ENCODE measurements at places on chromosomes 11 and 22. TPM values are rescaled to one million over a fixed set of nuclear protein-coding genes. Genes with fewer than 3 reads are reported as not detected.

Gene CDCA5
- total RNA-seq, result not detected

Gene KDELR3
- total RNA-seq, result 18.9 TPM

Gene MYEOV
- total RNA-seq, result 54.8 TPM

Gene RHOD
- total RNA-seq, result 9.5 TPM

Gene KCNK4
- not detected for total RNA-seq

Gene PRODH
- 2.2 TPM for total RNA-seq

Gene ABCG4
- total RNA-seq, result not detected

Gene PLAAT4
- total RNA-seq, result 14.1 TPM

Gene C22orf42
- not detected for total RNA-seq

Gene CALCA
- not detected for total RNA-seq

Gene P2RY2
- total RNA-seq, result 0.57 TPM

Gene ACRV1
- total RNA-seq, result not detected

Gene OR51B5
- total RNA-seq, result 0.66 TPM

Gene SERHL2
- 1.7 TPM for total RNA-seq

Gene JAM3
- total RNA-seq, result 17.5 TPM

Gene CRYBB2
- total RNA-seq, result not detected

Gene NXPE1
- not detected for total RNA-seq

Gene SCT
- total RNA-seq, result not detected

Gene KCNJ4
- total RNA-seq, result not detected

Gene MUC2
- not detected for total RNA-seq

Gene CLDN5
- total RNA-seq, result 111 TPM

Gene ACTN3
- not detected for total RNA-seq

Gene RFPL2
- total RNA-seq, result not detected

Gene PKP3
- 2.8 TPM for total RNA-seq

Gene FOLH1
- not detected for total RNA-seq

Gene PANX3
- not detected for total RNA-seq

Gene MIOX
- not detected for total RNA-seq

Gene SCGB1C1
- not detected for total RNA-seq

Gene SYT7
- total RNA-seq, result 1.8 TPM

Gene CELSR1
- total RNA-seq, result 0.16 TPM

Gene POTEH
- total RNA-seq, result not detected

Gene CCT8L2
- total RNA-seq, result not detected

Gene MAP4K2
- total RNA-seq, result 5.9 TPM

Gene THRSP
- 57.3 TPM for total RNA-seq

Gene ACR
- not detected for total RNA-seq

Gene LARGE2
- total RNA-seq, result not detected

Gene TENM4
- total RNA-seq, result 4.0 TPM

Data from subcutaneous adipose tissue (tissue), 4 donors.